ENCODE measurements at places on chromosomes 11 and 22.

GRCh38 chr11:86693518-86693917 is 21.1 kb upstream of the ME3 start:
- no peak for DNase-seq

GRCh38 chr11:85762226-85762625 is 48.7 kb downstream of the SYTL2 start:
- DNase-seq = peak; percentile 81

- peak; percentile 72 for DNase-seq
Measured at GRCh38 chr11:72333661-72334060, 89.7 kb upstream of the PHOX2A start.

DNA sequence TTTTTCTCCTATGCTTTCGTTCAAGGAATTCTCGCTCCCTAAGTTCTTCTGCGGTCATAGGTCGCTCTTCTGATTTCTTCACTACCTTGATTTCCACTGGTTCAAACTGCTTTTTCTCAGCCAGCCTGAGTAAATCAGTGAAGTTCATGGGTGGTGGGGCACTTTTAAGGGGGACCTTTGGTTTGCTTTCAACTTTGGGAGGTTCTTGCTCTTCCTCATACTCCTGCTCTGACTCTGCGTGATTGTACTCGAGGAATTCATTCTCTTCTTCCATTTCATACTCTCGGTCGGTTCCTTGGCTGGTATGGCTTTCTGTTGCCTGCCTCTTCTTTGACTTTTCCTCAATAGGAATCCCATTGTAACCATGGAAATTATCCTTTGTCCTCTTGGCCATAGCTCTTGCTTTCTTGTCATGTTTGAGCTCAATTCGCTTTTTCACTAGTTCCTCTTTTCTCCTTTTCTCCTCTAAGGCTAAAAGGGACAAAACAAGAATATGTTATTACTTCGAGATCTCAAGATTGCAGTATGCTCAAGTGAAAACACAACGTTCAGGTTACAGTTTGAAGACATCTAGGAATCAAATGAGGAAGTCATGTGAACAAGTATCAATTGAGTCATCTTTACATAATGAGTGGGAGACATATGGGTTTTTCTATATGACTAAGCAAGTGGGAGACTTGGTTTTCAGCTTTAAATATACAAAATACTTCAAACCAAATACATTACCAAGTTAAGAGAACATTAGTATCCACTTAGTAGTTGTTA is 16.2 kb downstream of the MISFA start:
- DNase-seq = no peak

- no peak for DNase-seq
Measured at GRCh38 chr11:131393691-131394090, 23.3 kb downstream of the NTM start.

- no peak for DNase-seq
Measured at GRCh38 chr11:94154095-94154856, 25.6 kb downstream of the PANX1 start.

DNA sequence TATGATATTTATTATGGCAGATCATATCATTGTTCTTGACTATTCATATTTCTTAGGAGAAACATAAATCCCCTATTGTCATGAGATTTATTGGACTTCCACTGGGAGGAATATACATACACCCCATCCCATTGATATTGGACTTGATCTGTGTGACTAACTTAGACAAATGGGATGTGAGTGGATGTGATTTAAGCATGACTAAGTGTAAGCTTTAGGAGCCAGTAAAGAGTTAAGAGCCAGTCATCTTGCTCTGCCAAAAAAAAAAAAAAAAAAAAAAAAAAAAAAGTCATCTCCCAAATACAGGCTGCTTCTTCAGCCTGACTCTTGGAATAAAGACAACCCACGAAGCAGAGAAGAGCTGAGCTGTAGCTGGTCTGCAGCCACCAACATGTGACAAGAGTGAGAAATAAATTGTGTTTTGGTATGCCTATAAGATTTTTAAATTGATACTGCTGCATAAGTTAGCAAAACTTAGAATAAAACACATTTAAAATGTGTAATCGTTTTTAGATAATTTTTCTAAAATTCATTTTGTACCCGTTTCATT is 595.0 kb upstream of the LRRC4C start:
- no peak for DNase-seq

DNA sequence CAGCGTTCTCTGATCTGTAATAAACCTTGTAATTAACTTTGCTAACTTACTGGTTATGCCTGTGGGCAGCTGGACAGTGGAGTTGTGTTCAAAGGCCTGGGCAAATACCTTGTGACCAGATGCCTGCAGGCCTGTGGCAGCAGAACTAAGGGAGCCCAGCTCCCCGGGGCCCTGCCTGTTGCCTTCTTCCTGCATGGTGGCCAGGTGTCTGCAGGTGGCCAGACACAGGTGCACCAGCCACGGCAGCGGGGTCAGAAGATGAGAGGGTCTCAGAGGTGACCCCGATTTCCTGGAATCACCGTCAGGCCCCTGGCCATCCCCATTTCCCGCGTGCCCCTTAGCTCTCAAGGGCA is 127.2 kb downstream of the OSBP2 start:
- no peak for DNase-seq

DNA sequence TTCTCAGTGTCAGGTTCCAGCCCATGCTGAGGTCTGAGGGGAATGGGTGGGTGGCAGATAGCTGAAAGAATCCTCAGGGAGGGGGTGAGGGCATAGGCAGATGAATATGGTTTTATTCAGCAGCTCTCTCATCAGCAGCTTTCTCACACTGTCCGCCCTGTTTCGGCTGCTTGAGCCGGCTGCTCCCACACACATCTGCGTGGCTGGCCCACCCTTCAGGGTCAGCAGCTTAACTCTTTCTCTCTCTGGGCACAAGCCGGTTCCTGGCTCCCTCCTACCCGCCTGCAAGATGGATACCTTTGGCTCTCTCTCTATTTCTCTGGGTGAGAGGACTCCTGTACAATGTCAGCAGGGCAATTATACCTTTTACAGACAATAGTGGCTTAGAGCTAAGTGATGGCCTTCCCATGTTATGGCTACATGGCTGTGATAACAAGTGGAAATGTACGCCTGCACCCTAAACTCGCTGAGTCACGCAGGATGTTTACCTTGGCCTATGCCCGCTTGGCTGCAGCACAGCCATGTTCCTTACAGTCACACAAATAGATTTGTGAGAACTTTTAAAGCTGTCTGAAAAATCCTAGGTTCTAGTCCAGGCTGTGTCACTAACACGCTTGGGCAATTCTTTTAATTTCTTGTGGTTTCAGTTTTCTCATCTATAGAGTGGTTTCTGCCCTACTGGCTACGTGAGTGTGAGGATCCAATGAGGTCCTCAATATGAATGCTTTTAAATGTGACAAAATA is 4.1 kb downstream of the MMP20 start:
- no peak for DNase-seq

GRCh38 chr11:43557553-43558110 is 122.9 kb upstream of the HSD17B12 start:
- peak; percentile 14 for DNase-seq
